ENCODE measurements at places on chromosomes 2 and 18.

DNA sequence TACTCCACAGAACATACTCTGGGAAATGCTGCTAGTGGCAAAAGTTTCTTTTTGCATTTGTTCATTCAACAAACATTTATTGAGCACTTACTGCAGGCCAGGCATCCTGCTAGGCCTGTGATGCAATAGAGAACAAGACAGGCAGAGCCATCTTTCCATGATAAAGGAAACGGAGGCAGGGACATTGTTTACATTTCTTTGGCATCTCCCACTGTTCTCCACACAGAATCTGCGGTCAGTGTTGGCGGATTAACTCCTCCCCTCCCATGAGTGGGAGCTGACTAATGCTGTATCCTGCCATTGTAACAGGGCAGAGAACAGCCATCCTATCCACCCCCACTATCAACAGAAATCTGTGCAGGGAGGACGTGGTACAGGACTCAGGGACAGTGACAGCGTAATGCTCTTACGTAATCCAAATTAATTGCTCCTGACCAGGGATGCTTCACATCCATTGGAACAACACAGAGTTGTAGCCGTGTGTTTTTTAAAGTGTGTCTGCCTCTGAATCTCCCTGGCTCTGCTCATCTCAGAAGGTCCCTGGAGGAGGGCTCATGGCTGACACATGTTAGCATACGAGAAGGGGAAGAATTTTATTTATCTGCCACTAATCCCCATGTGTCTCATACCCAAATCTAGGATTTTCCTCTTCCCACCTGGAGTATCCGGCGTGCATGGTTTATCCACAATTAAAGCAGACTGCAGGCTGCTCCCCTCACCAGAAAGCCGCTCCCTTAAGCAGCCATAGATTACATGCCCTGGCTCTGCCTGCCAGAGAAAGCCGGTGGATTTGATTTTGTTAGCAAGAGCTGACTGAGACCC is 32.3 kb downstream of the STEAP3 start:
- peak; percentile 92 for DNase-seq

- no peak for DNase-seq
Observed at GRCh38 chr2:164351536-164351935, 269.7 kb downstream of the GRB14 start.

DNA sequence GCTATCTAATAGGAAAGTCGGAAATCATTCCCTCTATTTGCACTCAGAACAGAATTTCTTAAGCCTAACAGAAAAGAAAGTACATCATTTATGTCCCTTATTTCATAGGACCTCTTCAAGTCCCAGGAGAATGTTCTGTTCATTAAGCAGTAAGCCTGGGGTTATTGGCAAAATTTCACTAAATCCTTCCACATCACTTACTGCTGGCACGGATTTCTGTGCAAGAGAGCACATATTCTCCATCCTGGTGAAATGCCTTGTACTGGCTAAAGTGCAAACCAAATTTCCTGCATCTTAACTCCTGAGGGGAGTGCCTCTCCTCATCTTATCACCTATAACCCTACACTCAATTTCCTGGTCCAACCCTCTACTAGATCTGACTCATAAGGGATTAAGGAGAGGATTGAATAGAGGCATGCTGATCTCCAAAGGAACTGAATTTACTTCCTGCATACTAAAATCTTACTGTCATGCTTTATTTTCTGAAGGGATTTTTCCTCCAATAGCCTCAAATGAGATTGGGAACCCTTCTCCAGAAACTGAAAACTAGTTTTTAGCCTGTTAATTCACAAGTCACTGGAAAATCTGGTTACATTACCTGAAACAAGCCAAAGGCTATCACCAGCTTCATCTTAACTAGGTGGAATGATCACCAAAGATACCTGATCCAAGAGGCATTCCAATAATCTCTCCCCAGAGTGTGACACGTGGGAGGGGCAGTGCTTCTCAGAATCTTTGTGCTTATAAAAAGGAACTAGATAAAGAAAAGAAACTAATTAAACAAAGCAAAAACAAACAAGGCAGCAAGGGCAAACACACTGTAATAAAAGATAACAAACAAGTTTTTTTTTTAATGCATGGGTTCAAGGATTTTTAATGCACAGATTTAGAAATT is 311.1 kb downstream of the NR4A2 start:
- DNase-seq, result peak; percentile 7

DNA sequence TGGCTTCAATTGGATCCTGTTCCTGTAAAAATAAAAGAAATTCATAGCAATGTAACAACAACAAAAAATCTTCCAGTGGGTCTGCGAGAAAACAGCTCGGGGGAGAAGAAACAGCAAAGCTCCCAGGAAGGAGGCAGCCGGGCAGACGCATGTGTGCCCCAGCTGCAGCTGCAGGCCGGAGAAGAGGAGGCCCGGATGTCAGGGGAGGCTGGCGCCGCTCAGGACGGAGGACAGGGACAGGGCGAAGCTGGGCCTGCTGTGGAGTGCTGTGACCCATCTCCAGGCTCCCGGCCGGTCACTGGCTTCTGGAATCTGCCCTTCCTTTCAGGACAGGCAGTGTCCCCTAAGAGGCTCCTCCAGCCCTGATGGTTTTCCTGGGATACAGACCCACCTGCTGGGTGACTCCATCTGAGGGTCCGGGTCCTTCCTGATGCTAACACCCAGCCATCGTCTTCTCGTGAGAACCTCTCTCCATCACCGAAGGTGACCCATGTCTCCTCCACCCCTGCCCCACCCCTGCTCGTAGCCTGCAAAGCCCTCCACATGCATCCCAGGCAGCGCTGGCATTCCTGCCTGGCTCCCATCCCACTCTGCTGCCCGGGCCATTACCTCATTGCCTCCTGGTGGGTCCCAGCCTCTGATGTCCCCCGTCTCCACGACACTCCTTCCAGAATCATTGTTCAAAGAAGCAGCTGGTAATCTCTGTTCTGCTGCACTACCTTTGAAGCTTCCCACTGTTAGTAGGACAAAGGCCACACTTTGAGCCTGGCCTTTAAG is 145.4 kb upstream of the TWIST2 start:
- DNase-seq, result no peak

- peak; percentile 74 for DNase-seq
Observed at GRCh38 chr18:23618862-23619387, 32.6 kb upstream of the NPC1 start.

- DNase-seq, result no peak
Observed at GRCh38 chr2:56068746-56069145, 115.0 kb upstream of the CCDC85A start.

DNA sequence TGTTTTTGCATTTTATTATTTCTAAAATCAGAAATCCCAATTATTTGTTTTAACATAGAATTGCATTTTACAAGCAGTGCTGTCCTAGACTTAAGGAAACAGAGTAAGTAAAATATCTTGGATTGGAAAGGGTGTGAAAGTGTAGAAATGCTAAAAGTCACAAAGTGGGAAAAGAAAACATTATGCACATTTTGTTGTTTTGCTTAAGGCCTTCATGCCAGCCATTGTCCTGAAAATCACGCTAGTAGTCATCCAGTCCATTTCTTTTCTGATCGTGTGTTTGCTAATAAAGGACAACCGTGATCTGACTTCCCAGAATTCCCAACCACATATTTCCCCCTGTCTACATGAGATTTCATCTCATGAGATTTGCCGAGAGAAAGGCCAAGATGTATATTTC is 199.1 kb downstream of the PTGR3 start:
- no peak for DNase-seq

DNA sequence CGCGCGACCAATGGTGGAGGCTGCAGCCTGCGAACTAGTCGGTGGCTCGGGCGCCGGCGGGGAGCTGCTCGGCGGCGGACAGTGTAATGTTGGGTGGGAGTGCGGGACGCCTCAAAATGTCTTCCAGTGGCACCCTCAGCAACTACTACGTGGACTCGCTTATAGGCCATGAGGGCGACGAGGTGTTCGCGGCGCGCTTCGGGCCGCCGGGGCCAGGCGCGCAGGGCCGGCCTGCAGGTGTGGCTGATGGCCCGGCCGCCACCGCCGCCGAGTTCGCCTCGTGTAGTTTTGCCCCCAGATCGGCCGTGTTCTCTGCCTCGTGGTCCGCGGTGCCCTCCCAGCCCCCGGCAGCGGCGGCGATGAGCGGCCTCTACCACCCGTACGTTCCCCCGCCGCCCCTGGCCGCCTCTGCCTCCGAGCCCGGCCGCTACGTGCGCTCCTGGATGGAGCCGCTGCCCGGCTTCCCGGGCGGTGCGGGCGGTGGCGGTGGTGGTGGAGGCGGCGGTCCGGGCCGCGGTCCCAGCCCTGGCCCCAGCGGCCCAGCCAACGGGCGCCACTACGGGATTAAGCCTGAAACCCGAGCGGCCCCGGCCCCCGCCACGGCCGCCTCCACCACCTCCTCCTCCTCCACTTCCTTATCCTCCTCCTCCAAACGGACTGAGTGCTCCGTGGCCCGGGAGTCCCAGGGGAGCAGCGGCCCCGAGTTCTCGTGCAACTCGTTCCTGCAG is at the start of gene HOXD9:
HOXD9 (plus strand) TSS at position 37 of the 728 bp plus-strand sequence; CDS start at position 87, 50 bp downstream.
- DNase-seq, result no peak

GRCh38 chr18:59697236-59697932 is at the start of gene CCBE1:
Gene CCBE1 (minus strand): TSS chr18:59697423.
- peak; percentile 25 for DNase-seq

- no peak for DNase-seq
Observed at GRCh38 chr2:135800513-135801460, 36.2 kb downstream of the LCT start.

DNA sequence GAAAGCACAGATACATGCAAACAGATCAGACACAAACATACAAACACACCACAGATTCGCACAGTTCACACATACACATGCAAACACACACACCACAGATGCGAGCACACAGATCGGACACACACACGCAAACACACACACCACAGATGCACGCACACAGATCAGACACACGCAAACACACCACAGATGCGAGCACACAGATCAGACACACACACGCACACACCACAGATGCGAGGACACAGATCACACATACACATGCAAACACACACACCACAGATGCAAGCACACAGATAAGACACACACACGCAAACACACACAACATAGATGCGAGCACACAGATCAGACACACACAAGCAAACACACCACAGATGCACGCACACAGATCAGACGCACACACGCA is 149.0 kb downstream of the PXDN start:
- DNase-seq, result no peak

- no peak for DNase-seq
Observed at GRCh38 chr2:224453892-224454291, 52.0 kb upstream of the FAM124B start.

DNA sequence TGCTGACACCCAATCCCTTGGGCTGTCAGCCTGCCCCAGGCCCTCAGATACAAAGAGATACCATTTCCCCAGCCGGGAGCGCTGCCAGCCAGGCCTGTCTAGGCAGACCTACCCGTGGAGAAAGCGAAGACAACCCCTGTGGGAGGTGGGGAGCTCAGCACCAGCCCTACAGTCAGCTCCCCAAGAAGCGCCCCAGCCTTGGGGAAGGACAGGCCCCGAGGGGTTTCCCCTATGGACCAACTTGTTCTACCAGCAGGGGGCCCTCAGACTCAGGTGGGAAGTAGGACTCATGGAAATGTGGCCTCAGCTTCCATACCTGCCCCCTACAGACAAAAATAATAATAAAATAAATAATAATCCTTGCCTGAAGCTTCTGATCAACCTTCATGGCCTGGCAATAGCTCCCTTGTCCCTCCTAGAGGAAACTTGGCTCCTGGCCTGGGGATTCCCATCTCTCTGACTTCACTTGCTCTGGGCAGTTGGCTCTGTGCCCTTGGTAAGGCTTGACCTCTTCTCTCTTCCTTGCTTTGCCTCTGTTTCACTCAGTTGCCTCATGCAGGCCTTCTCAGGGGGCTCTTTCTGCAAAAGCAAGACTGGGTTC is 7.0 kb downstream of the SLC35F6 start:
- peak; percentile 85 for DNase-seq

DNA sequence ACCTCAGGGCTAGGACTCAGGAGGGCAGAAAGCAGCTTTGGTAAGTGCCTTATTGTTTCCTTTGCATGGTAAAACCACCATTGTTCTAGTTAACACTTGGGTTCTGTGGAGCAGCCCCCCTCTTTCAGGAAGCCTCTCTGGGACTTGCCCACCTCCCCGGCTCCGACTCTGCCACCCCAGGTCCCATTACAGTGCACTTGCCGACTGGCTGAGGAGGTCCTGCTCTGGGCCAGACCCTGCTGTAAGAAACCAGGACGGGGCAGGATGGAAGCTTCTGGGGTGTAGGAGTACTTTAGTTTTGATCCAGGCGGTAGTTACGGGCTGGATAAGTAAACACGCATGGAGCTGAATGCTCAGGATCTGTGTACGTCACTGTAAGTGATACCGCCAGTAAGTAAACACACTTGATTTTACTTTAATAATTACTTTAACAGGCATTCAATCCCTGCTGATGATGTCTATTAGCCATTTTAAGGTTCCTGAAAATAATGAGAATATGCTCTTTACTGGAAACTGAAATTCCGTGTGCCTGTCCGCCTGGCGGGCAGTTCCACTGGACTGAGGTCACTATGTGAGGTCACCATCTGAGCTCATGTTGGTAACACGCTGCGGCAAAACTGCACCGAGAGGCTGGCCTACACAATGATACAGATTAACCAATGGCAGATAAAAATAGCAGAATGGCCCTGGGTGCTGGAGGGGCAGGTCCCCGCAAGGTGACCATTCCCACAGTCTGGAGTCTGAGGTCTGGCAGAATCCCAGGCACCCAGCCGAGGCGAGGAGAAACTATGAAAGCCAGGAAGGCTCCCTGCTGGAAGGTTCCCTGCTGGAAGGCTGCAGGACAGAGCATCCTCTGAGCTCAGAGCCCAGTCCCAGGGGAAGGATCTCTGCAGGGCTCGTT is 25.2 kb downstream of the HS1BP3 start:
- peak; percentile 73 for DNase-seq

GRCh38 chr2:97761192-97761591 is 47.8 kb downstream of the ZAP70 start:
- DNase-seq, result no peak

DNA sequence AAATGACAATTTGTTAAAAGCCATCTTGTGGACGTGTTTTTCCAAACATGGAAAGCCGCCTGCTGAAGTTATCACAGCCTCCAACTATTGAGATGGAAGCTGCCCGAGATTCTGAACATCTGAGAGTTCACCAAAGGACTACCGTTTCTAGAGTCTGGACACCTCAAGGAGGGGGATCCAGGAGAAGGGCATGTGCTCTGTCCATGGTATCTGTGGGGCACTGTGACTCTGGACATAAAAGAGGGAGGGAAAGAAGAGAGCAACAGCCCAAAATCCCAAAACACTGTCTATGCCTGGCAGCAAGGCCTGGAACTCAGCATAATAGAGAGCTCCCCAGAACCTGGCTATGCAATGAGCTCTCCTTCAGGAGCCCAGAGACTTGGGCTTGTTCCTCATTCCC is 319.9 kb downstream of the EN1 start:
- no peak for DNase-seq

DNA sequence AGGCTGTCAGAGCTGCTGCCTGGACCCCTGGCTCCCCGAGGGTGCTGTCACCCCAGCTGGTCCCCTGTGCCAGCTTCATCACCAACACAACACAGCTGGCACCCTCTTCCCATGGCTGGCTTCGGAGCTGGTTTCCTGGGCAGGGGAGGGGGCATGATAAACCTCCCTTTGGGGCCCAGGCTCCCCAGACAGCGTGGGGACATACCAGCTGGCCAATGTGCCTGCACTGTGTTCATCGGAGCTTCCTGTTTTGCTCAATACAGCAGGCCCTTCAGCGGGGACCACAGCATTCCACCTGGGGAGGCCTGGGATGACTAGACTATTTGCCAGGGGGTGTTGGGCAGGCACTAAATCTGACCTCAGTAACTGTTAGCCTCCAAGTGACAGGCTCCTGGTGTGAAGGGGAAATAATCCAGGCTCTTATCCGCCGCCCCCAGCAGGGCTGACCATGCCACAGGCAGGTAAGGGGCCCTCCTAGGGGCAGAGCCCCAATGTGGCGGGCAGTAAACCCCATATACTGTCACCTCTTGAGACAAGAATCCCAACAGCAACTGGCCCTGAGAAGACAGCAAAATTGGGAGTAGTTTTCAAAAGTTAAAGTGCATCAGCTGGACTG is 44.6 kb downstream of the EMX1 start:
- DNase-seq, result no peak
